ENCODE measurements at places on chromosomes 7 and 10. TPM values are rescaled to one million over a fixed set of nuclear protein-coding genes. Genes with fewer than 3 reads are reported as not detected.

DNA sequence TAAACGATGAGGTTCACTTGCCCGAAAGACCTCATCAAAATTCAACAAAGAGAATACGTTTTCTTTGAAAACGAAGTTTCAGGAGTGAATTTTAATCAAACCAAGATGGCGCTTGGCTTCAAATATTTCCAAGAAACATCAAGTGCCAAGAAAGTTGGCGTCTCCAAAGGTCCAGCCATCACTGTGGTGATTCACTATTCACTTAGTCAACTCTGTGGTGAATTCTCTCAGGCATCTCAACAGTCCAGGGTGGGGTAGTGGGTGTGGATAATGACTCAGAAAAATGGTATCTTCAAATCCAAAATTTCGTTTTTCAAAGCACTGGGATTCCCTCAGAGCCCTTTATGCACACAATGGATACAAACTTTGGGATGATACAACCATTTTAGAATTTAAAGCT, 133.1 kb downstream of the SVIL start:
- ATAC-seq: no peak

DNA sequence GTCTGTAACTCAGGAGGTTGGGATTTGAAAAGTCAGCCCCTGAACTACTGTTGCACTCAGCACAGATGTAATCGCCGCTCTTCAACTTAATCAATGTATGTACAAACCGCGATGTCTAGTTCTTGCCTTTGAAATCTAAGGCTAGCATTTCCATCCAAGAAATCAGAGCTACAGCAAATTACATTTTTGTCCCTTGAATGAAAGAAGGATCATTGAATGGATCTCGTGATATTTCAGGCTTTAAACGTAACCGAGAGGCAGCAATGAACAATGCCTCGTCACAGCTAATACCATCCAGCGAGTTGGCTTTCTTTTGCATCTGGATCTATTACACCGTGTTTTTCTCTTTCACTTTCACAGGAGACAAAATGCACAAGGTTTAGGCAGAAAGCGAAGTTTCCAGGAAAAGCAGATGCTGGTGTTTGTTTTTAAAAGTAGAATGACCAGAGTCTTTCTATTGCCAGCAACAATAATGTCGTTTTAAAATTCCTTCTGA, 5.5 kb downstream of the SKIDA1 start:
- ATAC-seq: peak; percentile 63

DNA sequence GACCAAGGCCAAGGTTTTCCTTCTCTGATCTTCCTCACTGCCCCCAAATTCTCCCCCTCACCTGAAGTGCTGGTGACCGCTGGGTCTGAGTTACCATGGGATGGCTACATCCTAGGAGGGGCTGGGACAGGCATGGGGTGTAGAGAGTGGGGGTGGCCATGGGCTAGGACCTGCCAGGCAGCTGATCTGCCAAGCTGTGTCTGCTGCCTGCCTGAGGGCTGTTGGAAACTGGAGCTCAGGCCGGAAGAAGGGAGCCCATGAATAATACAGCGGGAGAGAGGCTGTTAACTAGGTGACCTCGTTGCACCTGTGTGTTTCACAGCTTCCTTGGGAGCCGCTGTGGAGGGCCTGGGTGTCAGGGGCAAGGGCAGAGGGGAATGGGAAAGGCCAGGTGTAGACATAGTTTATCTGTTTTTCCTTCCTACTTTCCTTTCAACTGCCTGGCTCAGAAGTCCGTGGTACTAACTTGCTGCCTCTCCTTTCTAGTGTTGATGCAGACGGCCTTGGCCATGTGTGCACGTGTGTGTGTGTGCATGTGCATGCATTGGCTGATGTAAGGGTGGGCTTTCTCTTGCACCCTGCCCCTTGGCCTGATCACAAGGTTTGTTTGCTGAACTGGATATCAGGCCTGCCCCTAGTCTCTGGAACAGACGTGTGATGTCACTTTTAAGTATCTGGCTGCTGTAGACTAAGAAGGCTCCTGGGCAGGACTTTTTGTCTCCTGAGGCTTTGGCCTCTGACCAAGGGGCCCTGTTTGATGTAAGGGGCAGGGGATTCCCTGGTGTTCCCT, 11.9 kb downstream of the CDH23 start:
- no peak for ATAC-seq

GRCh38 chr10:117536072-117536865, 6.3 kb upstream of the EMX2 start:
- ATAC-seq: no peak

DNA sequence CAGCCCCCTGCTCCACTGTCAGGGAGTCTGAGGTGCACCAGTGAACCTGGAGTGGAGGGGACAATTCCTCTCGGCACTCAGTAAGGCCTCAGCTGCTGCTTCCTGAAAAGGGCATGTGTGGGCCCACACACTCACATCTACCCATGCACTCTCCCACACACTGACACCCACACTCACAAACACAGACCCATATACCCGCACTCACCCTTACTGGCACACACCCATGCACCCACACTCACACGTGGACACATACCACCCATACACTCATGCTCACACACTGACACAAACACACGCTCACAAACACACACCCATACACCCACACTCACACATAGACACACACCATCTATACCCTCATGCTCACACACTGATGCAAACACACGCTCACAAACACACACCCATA, 31.9 kb downstream of the ADAMTS14 start:
- ATAC-seq: no peak

- ATAC-seq: no peak
Measured at GRCh38 chr10:95413588-95413987, 122.8 kb upstream of the PDLIM1 start.

DNA sequence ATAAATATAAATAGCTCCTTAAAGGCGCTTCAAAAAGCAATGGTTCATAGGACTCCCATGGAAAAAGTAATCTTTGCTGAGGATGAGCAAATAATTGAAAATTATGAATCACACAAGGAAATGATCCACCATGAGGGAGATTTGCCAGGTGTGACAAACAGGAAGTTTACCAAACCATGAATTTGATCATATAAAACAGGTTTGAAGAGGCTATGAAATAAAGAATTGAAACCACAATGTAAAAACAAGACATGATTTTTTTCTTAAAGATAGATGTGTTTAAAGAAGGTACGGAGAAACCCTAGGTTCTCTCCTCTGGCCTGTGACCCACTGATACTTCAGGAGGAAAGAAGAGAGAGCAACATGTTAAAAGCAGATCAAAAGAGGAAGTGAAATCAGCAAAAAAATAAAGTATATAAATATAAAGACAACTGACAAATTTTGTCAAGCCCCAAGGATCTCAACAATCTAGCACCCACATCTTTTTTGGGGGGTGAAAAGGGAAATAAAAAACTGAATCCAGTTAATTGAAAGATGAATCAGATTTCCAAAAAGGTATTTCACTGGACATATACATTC, 111.3 kb upstream of the ASAH2 start:
- ATAC-seq: no peak

- no peak for ATAC-seq
Measured at GRCh38 chr7:23207021-23207420, 25.2 kb downstream of the NUP42 start.

GRCh38 chr7:147912291-147912690, 678.3 kb upstream of the C7orf33 start:
- no peak for ATAC-seq

- ATAC-seq: no peak
Measured at GRCh38 chr10:47121336-47121735, 178.7 kb upstream of the GDF10 start.

DNA sequence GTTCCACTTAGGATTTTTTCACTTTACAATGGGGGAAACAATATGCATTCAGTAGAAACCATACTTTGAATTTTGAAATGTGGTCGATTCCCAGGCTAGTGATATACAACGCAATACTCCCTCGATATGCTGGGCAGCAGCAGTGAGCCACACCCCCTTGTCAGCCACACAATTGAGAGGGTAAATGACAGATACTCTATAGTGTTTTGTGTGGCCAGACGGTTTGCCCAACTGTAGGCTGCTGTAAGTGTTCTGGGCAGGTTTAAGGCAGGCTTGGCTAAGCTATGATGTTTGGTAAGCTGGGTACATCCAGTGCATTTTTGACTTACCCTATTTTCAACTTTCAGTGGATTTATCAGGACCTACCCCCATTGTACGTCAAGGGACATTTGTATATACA, 169.6 kb upstream of the KIAA1217 start:
- ATAC-seq: no peak

GRCh38 chr10:84762754-84763394, 434.5 kb downstream of the CCSER2 start:
- ATAC-seq: no peak

DNA sequence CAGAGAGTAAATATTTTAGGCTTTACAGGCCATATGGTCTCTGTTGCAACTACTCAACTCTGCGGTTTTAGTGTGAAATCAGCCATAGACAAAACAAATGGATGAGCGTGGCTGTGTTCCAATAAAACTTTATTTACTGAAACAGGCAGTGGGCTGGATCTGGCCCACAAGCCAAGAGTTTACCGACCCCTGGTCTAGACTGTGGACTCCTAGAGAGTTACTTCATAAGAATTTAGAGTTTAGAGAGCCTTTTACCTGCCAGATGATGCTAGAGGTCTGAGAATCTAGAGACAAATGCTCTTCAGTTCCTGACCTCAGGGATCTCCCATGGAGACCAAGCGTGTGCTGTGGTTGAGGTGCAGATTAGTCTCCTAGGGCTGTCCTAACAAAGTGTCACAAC, 174.8 kb downstream of the PTEN start:
- ATAC-seq: no peak

- no peak for ATAC-seq
Measured at GRCh38 chr7:20351901-20352300, 21.2 kb downstream of the ITGB8 start.

DNA sequence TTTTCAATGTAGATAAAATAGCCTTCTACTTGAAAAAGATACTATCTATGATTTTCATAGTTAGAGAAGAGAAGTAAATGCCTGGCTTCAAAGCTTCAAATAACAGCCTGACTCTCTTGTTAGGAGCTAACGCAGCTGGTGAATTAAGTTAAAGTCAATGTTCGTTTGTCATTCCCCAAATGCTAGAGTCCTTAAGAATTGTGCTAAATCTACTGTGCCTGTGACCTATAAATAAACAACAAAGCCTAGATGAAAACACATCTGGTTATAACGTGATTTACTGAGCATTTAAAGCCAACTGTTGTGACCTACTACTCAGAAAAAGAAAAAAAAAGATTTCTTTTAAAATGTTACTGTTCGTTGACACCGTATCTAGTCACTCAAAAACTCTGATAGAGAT, 134.7 kb downstream of the POLR1F start:
- no peak for ATAC-seq

DNA sequence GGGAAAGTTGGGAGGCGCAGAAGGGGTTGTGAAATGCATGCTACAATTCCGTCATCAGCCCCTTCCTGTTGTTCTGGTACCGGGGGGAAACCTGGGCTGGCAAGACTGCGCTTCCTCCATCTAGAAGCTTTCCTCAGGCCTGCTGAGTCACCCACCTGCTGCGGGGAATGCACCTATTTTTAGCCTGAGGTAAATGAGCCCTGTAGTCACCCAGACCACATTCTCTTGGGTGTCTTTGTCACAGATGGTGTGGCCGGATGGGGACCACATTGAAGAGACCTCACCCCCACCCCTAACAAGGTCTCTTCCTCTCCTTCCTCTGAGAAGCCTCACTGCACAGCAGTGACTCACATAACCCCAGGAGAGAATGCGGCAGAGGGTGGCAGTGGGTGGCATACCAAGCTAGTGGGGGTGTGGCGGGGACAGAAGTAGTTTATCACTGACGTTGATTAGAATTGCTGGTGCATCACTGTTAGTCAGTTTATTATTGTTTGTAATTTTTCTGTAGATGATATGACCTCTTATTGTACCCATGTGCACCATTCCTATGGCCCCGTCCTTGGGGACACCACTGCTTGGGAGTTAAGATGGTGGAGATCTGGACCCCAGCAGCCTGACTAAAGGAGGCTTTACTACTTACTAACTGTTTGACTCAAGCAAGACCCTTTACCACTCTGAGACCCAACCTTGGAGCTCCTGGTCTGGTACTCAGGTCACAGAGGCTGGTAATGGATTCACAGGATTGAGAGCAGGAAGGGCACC, 83.0 kb upstream of the DUSP5 start:
- ATAC-seq: peak; percentile 95

DNA sequence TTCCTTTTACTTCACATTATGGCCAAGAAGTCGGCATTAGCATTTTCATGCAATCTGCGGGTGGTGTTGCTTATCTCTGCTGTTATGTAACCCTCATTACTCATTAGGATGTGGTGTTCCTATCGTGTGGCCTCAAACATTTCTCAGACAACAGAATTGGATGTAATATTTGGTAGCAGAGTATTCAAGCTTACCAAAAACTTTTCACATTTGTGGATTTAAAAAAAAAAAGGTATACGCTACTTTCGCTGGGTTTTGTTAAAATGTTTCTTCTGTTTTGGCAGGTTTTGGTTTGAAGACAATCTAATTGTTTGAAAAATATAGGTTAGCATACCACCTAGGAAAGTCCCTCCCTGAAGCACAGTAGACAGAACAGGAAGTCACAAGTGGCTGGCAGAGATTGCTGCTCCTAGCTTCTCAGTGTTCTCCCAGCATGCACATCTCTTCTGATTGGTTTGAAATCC, 128.8 kb downstream of the GATA3 start:
- peak; percentile 89 for ATAC-seq

DNA sequence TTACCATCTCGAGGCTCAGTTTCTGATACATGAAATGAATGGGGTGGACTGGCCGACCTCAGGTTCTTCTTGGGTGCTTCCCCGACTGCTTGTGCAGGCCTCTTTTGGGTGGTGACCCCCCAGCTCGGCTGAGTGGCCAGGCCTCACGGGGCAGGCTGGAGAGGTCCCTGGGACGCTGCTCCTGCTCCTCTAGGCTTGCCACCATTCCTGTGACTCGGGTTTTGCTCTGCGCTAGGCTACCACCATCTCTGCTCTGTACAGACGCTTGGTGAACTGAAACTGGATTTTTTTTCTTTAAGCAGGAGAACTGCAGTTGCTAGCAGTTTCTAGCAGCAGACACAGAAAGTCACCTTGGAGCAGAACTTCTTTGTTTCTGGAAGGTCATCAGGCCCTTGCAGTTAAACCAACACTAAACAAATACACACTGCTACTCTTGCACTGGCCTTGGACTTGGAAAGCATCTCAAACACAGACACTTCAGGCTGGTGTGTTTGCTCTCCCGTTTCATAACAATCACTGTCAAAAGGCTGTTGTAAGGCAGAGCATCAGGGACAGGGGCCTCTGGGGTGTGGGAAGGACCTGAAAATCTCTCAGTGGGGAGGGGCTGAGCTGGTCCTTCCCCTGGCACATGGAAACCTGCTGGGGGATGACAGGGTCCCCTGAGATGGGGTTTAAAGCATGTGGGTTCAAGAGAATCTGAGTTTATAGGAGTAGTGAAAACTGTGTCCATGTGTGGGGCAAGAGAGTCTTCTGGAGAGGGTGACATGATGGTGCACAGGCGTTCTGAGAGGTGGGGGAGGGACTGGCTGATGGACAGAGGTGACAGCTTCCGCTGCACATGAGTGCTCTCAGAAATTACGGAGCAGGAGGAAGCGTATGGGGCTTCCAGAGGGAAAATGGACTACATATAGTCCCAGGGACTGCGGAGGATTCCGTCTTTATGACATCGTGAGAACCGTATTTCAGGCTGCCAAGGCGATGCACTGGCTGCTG, 35.0 kb upstream of the GIMAP8 start:
- no peak for ATAC-seq

SFXN2 gene
- total RNA-seq: 18.0 TPM

H2BK1 gene
- total RNA-seq: not detected

ATOH7 gene
- not detected for total RNA-seq

ELFN1 gene
- 0.06 TPM for total RNA-seq

GPR15LG gene
- total RNA-seq: not detected

CH25H gene
- total RNA-seq: not detected

BUD31 gene
- total RNA-seq: 138 TPM

AIFM2 gene
- 11.3 TPM for total RNA-seq
